ENCODE measurements at places on chromosomes 2 and 18. TPM values are rescaled to one million over a fixed set of nuclear protein-coding genes. Genes with fewer than 3 reads are reported as not detected.
A peak's percentile ranks its signal among the peaks of the same experiment; 100 is the strongest.

The CHRND gene
- total RNA-seq, result not detected

- no peak for DNase-seq
Measured at GRCh38 chr2:82641598-82642180, 1817.4 kb downstream of the SUCLG1 start.

The CTIF gene
- total RNA-seq, result 74.0 TPM

The MALT1 gene
- total RNA-seq, result 11.8 TPM

The PLGLB2 gene
- total RNA-seq, result 2.0 TPM

GRCh38 chr18:76850112-76850511, 27.8 kb downstream of the ZNF236 start:
- no peak for DNase-seq

DNA sequence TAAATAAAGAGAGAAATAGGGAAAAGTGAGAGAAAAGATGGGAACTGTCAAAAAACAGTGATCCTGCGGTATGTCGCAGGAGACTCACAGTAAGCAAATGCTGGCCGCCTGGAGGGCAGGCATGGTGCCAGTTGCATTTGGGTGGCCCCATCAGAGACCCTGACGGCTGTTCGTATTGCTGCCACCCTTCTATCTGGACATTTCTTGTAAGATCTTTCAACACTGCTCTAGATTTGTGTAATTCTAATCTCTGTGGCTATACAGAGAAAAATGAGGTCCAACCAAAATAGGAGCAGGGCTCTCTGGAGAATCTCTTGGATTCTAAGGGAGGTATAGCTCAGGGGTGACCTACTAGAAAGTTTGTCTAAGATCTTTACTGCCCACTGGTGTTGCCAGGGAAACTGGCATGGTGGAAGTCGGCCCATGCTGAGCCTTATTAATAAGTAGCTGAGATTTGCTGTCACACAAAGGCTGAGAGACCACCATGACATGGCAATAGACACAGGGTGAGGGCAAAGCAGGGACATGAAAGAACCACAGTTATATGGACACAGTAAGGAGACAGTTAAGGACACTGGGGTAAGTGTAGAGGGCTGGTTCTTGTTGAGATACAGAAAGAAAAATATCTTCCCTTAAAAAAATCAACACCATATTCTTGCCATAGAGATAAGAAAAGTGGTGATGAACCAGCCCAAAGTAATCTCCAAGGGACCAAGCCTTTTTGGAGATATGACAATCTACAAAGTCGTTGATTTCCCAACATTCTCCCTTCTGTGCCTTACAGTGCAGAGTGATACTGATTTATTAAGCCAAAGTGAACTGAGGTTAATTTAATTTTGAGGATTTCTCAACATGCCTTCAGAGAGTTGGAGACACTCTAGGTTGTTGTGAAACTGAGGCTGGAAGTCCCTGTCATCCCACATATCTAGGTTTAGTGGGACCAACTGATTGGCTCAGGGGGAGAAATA, 26.4 kb upstream of the FZD7 start:
- DNase-seq, result peak; percentile 82

- DNase-seq, result no peak
Measured at GRCh38 chr2:223967981-223968380, 10.7 kb downstream of the MRPL44 start.

DNA sequence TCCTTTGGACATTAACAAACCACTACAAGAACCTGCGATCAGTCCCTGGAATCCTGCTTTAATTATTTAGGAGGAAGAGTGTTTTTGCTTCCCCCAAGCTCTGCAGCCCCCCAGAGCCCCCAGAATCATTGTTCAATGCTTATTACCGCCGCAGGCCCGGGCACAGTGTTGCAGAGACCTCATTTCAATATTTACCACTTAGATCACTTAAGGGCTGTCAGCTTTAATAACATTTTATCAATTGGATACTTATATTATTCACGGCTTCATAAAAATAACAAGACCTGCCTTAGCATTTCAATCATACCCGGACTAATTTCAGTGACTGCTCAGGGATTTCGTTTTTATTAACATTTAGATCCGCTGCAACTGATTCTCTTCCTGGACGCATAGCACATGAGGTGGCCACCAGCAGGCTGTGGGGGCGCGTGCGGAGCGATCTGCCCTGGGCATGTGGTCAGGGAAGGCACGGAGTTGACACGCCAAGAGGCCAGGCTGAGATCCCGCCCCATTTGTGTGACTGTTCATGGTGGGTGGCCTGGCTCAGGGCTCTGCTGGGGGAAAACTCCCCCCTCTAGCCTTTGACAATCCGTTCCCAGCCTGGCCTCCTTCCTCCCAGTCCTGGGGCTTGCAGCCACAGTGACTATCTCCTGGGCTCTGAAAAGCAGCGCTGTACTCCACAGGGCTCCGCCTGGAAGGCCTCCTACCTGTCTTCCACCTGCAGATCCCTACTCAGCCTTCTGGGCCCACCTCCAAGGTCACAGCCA, 267.6 kb downstream of the SRBD1 start:
- no peak for DNase-seq

DNA sequence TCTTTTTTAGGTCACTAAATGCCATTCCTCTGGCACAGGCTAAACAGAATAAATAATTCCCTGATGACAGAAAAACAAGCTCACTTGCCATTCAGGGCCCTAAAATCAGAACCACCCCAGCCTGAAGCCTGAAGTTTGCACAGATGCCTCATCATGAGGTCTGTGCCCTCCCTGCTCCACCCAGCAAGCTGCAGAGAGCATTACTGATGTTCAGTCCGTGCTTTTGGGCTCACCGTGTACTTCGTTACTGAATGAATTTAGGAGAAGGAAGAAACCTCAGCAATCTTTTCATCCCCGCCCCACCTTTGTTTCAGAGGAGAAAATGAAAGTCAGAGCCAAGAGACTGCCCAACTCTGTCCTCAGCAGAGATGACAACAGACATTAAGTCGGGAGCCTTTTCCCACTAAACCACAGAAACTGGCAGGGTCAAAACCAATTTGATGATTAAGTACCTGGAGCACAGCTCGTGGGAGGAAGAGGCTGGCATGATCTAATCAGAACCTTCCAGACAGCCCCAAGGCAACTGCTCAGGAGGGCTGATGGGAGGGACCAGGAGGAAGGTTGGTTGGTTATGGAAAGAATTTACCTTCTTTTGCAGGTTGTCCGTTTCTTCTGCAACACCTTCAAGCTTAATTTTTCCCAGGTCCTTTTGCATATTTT, 122.7 kb downstream of the LAMA1 start:
- no peak for DNase-seq

DNA sequence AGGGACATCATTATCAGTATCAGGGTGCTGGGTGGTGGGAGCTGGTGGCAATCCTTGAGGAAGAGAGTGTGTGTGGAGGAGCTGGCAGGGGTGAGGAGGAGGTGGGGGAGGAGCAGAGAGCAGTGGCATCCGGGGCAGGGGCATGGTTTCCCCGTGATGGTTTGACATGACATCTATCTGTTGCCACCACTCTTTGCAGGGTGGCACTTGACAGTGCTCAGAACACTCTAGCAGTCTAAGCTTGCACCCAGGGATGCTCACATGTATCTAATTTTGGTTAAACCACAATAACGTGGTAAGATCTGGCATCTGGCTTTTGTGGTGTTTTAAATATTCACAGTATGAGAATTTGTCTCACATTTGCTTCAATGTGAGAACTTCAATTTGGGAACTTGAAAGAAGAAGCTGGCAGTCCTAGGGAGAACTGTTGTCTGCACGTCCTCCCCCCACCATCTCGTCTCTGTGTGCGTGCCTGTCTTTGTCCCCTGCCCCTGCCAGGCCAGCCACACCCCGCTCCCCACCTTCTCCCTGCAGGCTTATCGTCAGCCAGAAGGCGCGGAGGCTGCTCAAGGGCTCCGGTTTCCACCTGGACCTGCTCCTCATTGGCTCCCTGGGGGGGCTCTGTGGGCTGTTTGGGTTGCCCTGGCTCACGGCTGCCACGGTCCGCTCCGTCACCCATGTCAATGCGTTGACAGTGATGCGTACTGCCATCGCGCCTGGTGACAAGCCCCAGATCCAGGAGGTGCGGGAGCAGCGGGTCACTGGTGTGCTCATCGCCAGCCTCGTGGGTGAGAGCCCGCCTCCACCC, 11.7 kb downstream of the SLC4A3 start:
- peak; percentile 70 for DNase-seq

DNA sequence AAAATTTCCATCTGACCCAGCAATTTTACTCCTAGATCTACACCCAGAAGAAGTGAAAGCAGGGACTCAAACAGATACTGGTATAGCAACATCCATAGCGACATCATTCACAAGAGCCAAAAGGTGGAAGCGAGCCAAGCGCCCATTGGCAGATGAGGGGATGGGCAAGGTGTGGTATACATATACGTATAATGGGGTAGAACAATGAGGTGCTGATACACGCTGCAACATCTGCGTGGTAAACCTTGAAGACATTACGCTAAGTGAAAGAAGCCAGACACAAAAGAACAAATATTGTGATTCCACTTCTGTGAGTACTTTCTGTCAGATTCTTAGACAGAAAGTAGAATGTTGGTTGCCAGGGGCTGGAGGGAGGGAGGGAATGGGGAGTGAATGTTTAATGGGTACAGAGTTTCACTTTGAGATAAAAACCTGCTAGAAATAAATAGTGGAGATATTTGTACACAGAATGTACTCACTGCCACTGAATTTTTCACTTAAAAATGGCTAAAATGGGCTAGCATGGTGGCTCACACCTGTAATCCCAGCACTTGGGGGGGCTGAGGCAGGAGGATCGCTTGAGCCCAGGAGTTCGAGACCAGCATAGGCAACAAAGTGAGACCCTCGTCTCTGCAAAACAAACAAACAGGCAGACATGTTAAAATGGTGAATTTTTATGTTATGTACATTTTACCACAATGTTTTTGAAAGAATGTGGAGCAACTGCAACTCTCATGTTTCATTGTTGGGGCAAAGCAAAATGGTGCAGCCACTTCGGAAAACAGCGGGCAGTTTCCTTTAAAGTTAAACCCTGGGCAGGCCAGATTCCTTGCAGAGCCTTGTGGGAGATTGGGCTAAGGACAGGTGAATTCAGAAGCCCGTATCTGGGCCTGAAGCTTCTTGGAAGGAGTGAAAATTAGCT, 103.4 kb upstream of the MYCN start:
- no peak for DNase-seq

DNA sequence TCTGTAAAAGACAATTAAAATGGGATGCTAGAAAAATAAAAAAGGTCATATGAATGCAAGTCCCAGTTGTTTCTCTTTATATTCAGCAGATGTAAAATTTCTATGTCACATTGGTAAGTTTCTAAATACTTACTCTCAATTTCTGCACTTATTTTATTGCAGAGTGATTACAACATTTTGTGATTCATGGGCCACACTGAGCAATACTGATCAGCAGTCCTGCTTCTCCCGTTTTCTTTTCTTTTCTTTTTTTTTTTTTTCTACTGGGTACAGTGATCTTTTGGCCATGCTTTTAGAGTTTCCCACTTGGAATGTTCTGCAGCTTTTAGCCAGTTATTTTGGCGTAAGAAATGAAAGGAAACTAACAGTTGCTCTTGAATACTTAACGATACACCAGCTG, 38.8 kb downstream of the LIMS1 start:
- DNase-seq, result no peak

The EFHD1 gene
- 26.3 TPM for total RNA-seq

- peak; percentile 47 for DNase-seq
Measured at GRCh38 chr18:77068321-77069312, 64.0 kb downstream of the MBP start.

All from Right ventricle myocardium inferior (tissue), 1 donor.